ENCODE measurements at places on chromosomes 2 and 18. TPM values are rescaled to one million over a fixed set of nuclear protein-coding genes. Genes with fewer than 3 reads are reported as not detected.

The DSG1 gene
- total RNA-seq = 48.9 TPM

The GAREM2 gene
- total RNA-seq = 0.05 TPM

The SLC8A1 gene
- total RNA-seq = 1.1 TPM

The GPC1 gene
- 210 TPM for total RNA-seq

The PROM2 gene
- total RNA-seq = 53.7 TPM

The CRYGD gene
- not detected for total RNA-seq

The CIB4 gene
- not detected for total RNA-seq

The IER3IP1 gene
- 16.4 TPM for total RNA-seq

The SCYGR2 gene
- not detected for total RNA-seq

The TBC1D8 gene
- 24.7 TPM for total RNA-seq

Data from airway epithelial cell (primary cell).